ENCODE measurements at places on chromosomes 5 and 9.

- DNase-seq, result peak; percentile 78
Measured at GRCh38 chr9:114911167-114911821, 19.1 kb downstream of the TNFSF8 start.

GRCh38 chr5:176360894-176361436 lies 599 bp downstream of the KIAA1191 start:
- DNase-seq, result no peak

DNA sequence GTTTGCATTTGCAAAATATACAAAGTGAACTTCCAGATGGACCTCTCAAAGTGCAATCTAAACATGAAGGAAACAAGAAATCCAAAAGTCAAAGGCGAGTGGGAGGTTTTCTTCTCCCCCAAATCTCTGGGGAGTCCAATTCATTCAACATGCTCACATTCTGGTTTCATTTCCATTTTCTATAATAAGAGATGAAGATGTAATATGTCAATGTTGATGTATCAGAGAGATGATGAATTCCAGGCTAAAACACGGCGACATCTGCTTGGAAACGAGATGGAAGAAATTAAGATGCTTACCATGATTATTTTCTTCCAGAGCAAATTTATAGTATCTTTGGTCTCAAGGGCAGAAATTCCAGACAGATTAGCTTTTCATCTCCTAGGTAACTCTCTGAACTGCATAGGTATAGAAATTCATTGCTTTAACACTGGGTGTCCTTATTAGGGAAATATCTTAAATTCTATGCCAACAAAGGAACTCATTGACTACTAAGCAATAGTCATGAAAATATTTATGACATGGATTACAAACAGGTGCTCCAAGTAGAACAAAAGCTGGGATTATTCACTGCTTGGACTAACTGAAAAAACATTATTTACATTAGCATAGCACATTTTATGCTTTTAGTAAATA lies 287.9 kb downstream of the SEC61B start:
- no peak for DNase-seq

GRCh38 chr9:129237164-129237611 lies 59.1 kb upstream of the IER5L start:
- DNase-seq, result no peak

GRCh38 chr5:68519143-68519542 lies 303.6 kb downstream of the PIK3R1 start:
- no peak for DNase-seq

GRCh38 chr9:132833550-132834121 lies 44.4 kb downstream of the AK8 start:
- DNase-seq, result no peak

GRCh38 chr5:170294057-170294456 lies 3.5 kb downstream of the LCP2 start:
- DNase-seq, result no peak

DNA sequence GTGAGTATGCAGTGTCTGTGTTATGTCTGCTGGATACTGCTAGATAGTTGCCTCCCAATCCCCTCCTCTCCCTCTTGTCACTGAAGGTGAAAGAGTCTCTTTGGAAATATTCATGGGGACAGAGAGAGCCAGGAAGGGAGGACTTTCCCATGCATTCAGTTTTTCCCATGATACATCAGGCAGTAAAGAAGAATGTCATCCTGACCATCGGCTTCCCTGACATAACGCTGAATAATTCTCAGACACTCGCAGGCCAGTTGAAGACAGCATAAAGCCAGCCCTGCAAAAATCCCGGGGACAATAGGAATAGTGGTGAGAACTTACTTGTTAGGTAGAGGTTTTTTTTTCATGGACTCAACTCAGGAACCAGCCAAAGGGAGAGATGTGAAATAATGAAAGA lies 58.1 kb downstream of the KLF4 start:
- no peak for DNase-seq

DNA sequence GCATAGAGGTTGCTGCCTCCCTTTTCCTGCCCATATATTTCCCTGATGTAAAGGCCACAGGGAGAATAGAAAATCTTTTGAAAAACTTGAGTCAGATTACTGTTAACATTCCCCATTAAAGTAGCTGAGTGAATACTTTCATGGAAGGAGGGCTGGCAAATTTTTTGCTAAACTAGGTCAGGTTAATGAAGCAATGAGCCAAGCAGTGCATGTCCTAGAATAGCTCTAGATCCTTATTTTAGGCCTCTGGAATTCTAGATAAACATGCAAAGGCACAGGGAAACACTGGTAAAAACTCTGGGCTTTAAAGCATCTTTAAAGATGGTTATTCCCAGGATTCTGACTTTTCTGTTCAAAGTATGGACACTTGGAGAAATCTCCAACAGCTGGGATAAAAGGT lies 27.9 kb downstream of the TTC1 start:
- DNase-seq, result no peak

GRCh38 chr5:149793256-149793550 lies 63.1 kb downstream of the PPARGC1B start:
- DNase-seq, result no peak

GRCh38 chr5:137440795-137441194 lies 58.3 kb downstream of the SPOCK1 start:
- no peak for DNase-seq

DNA sequence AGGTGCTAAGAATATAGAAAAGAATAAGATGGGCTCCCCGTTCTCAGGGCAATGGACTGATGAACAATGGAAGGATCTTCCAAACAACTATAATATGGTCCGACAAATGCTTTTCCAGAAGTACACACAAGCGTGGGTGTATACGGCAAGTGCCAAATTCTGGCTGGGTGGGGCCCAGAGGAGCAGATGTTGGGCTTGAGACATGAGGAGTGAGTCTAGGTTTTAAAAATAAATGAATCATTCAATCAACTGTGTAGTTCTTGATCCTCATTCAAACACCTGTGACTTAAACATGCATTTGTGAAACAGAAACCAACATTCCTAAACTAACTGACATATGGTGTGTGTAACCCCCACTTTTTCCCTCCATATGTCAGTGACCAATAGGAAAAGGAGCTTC lies 47.9 kb downstream of the MFAP3 start:
- no peak for DNase-seq

- DNase-seq, result no peak
Measured at GRCh38 chr5:142219146-142219545, 105.7 kb downstream of the SPRY4 start.

GRCh38 chr9:33220681-33221567 lies 19.0 kb upstream of the SPINK4 start:
- no peak for DNase-seq

- DNase-seq, result no peak
Measured at GRCh38 chr5:177491983-177492746, 5.2 kb downstream of the PDLIM7 start.

GRCh38 chr5:31303688-31304087 lies 110.2 kb downstream of the CDH6 start:
- no peak for DNase-seq

GRCh38 chr9:110030632-110031031 lies 177.3 kb downstream of the C9orf152 start:
- no peak for DNase-seq

DNA sequence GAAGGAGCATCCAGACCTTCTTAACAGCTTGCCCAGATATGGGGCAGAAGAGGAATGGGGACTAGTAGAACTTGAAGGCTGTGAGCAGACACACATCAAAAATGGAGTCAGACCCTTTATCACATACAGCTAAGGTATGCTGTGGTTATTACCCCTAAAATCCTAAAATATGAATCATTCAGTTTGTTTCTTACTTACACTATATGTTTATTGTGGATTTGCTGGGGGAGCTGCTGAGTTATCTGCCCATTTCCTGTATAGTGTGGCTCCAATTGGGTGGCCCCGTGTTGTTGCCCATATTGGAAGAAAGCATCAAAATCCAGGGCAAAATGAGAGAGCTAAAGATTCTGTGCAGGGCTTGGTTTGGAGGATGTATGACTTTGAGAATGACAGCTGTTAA lies 56.9 kb downstream of the AP3S1 start:
- DNase-seq, result no peak

GRCh38 chr5:96636046-96636445 lies 26.1 kb upstream of the CAST start:
- DNase-seq, result no peak

- no peak for DNase-seq
Measured at GRCh38 chr5:136613230-136613629, 247.9 kb upstream of the TRPC7 start.

GRCh38 chr5:146510559-146511125 lies 5.3 kb downstream of the GPR151 start:
- no peak for DNase-seq

DNA sequence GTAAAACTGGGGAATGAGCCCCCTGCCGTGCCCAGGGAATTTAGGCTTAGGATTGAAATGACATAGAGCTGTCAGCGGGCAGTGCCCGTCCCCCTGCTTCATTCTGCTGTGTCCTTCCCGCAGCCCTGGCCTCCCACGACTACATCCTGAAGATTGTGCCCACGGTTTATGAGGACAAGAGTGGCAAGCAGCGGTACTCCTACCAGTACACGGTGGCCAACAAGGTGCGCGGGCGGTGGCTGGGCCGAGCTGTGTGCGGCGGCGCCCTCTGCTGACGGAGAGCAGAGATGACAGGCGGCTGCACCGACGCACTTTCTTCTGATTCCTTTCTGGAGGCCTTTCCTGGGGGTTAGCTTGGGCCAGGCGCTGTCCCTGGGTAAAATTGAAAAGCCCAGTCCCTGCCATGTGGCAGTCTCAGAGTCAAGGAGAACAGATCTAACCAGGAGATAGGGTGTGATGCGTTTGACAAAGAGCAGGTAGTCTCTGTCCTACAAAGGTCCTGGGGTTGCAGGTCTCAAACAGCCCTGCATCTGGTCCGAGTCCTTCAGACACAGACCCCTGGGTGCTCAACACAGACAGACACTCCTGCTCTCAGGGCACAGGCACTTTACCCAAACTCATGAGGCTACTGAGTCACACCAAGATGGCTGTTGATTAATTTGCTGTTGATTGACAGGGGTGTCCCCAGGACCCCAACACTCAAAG lies 26.8 kb upstream of the RPL26L1 start:
- DNase-seq, result peak; percentile 13
